Endodermal cell (in vitro differentiated cells): ENCODE measurements at places on chromosomes 1 and 21. TPM values are rescaled to one million over a fixed set of nuclear protein-coding genes. Genes with fewer than 3 reads are reported as not detected.

DNA sequence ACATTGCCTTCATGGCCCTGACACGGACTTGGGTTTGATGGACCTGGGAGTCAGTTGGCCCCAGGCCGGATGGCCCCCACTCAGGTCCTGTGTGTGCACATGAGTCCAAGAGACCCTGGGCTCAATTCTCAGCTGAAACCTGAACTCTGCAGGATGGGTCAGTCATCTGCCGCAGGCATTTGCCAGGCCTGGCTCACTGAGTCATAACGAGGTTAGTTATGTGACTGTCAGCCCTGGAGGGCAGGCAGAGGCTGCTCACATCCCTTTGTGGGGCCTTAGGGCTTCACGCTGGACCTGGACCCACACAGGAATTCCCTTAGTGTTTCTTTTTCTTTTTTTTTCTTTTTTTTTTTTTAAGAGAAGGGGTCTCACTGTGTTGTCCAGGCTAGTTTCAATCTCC lies 46.5 kb downstream of the PSMG1 start:
- H3K27ac ChIP-seq, result no peak overlapping the region
- no peak overlapping the region for H3K4me3 ChIP-seq
- H3K4me1 ChIP-seq, result no peaks in the 10 kb centered on the region
- no peak for DNase-seq

The AMY2A gene
- total RNA-seq, result not detected in 2 replicates

DNA sequence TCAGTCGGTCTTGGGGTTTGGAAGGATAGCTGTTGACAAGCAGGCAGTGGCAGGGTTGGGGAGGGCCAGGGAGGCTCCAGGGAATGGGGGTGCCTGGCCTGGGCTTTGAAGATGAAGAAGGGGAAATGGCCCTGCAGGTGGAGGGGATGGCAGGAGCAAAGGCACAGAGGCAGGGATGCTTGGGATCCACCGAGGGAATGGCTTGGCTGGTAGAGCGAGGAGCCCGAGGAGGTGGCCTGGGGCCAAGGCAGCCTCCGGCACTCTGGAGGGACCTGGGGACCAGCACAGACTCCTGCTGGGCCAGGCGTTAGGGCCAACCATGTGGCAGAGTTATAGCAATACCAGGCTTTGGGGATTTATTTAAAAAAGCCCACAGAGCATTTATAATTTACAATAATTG lies 62.9 kb upstream of the EDN2 start:
- H3K4me3 ChIP-seq, result no peak overlapping the region
- no peaks in the 10 kb centered on the region for H3K4me1 ChIP-seq
- no peaks in the 10 kb centered on the region for H3K36me3 ChIP-seq

GRCh38 chr1:40753142-40753882 lies 30.3 kb upstream of the KCNQ4 start:
- H3K36me3 ChIP-seq, result peaks cover 86% of the 10 kb centered on the region
- no peak overlapping the region for H3K27ac ChIP-seq

DNA sequence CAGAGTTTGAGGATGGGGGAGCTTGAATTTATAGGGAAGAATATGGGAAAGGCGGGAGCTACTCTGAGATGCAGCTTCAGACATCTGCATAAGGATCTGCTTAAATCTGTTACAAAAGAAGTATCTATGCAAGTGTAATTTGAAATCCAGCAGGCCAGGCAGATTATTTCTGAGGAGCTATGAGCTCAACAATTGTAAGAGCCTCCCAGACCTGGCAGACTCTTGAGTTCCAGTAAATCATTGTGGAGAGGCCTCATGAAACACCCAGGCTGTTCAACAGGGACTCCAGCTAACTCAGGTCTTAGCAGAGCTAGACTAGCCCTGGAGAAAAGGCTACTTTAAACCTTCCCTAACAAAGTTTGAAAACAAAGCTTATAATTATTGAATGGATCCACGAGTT lies 647.5 kb upstream of the CHRM3 start:
- H3K4me1 ChIP-seq, result no peaks in the 10 kb centered on the region
- H3K4me3 ChIP-seq, result no peak overlapping the region
- no peaks in the 10 kb centered on the region for H3K27me3 ChIP-seq
- no peak for DNase-seq

The KCNE2 gene
- total RNA-seq, result 0.52 and 0.59 TPM in 2 replicates

The OR2M2 gene
- total RNA-seq, result not detected in 3 replicates

GRCh38 chr1:177411381-177411780 lies 240.6 kb downstream of the BRINP2 start:
- H3K4me3 ChIP-seq, result no peak overlapping the region
- no peaks in the 10 kb centered on the region for H3K36me3 ChIP-seq
- H3K27ac ChIP-seq, result no peak overlapping the region
- DNase-seq, result no peak

- H3K27ac ChIP-seq, result no peak overlapping the region
- no peaks in the 10 kb centered on the region for H3K27me3 ChIP-seq
- no peaks in the 10 kb centered on the region for H3K4me1 ChIP-seq
Observed at GRCh38 chr1:233928123-233928522, 23.6 kb downstream of the SLC35F3 start.

The WNT3A gene
- total RNA-seq, result 0.46 and 0.47 TPM in 2 replicates
